ENCODE measurements at places on chromosomes 1 and 21.
A peak's percentile ranks its signal among the peaks of the same experiment; 100 is the strongest.

- no peak for DNase-seq
These were observed 34.0 kb downstream of the FH start for GRCh38 chr1:241485554-241485992.

- DNase-seq, result no peak
These were observed at the start of gene COL18A1 for GRCh38 chr21:45404730-45405270. TSS of gene COL18A1 (plus strand) at chr21:45405165. CDS start at chr21:45405231, 66 bp downstream.

GRCh38 chr1:30823969-30824735 lies 66.6 kb upstream of the LAPTM5 start:
- peak; percentile 22 for DNase-seq

GRCh38 chr1:55056632-55056992 lies 17.3 kb downstream of the PCSK9 start:
- DNase-seq, result no peak

- no peak for DNase-seq
These were observed 75.0 kb downstream of the RWDD3 start for GRCh38 chr1:95309031-95309471.

- no peak for DNase-seq
These were observed 833 bp upstream of the DIP2A start for GRCh38 chr21:46457801-46458314.

GRCh38 chr1:201262963-201263608 lies 20.2 kb upstream of the PKP1 start:
- DNase-seq, result no peak

DNA sequence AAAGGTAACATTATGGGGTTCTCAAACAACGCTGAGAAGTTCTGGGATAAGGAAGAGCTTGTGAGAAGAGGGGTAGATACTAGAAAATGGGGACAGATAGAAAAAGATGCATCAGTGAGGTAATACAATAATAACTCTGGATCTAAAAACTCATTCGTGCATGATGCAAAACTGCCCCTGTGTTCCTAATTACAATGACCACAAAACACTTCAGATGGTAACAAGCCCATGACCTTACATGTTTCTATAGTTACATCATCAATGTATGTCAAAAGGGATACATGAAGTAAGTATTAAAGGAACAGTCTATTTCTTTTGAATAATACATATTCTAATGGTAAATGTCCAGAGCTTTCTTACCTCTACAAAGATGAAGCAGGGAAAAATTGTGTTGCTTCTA lies 110.6 kb upstream of the PLPPR5 start:
- DNase-seq, result no peak

Data from stimulated activated CD8-positive, alpha-beta memory T cell treated with anti-CD3 and anti-CD28 coated beads, Interleukin-15, amount 100 ng/mL, for 1 hour (primary cell).